ENCODE measurements at places on chromosomes 6 and 20.

GRCh38 chr20:58584881-58585752, 66.0 kb upstream of the STX16 start:
- DNase-seq: no peak

GRCh38 chr6:151136141-151136755, 103.5 kb upstream of the AKAP12 start:
- DNase-seq: no peak

DNA sequence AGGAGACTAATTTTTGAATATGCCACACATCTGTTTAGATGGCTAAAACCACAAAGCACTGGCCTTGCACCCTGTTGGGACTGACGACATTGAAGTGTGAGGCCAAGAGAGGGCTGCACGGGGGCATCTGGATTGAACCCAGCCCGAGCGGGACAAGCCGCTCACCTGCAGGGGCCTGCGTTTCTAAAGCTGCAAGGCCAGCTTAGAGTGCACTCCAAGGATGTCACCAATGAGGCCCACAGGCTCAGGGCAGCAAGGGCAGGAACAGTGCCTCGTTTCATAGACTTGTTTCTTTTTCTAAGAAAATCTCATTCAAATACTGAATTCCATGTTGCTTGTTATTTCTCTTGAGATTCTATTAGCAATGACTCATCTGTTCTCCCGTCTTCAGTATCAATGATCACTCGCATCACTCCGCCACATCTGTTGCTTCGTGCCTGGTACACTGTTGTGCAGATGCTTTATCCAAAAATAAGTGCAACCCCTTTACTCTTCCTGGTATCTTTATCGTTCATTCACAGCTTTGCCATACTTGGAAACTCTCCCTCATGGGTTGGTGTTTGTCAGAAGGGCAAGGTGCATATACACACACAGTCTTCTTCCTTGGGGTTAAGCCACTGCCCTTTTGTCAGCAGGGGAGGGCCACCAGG, 120.1 kb downstream of the IRF4 start:
- DNase-seq: no peak

DNA sequence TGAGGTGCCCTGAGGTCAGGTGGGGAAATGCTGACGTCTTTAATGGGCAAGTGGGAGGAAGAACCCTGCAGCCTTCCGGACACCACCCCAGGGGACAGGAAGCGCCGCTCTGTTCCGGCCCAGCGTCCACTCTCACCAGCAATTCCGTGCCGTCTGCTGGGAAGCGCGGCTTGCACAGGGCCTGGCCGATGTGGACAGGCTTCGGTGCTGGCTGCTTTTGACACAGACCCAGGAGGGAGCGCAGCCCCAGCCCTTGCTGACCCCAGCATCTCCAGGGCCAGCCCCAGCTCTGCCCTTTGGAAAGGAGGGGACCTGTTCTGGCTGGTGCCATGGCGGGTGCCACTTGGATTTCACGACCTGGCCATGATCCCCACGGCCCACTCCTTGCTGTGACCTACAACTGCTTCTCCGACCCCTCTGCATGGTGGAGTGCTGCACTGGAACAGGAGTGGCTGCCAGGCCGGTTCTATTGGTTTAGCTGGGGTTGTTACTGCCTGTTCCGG, 123.2 kb downstream of the DLL1 start:
- DNase-seq: no peak

DNA sequence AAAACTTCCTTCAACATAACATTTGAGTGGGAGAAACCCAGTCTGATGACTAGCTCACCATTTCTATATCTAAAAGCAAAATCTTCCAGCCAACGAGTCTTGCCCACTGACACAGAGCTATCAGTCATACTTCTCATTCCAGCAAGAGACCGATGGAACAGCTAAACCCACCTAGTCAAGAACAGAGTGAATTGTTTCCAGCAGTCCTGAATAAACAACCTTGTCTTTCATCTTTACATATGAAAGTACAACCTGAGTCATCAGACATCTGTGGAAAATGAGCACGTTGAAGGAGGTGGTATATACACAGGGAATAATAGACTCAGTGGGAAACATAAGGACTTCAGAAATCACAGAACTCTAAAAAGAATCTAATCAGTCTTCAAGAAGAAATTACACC, 23.8 kb downstream of the NRSN1 start:
- DNase-seq: no peak

DNA sequence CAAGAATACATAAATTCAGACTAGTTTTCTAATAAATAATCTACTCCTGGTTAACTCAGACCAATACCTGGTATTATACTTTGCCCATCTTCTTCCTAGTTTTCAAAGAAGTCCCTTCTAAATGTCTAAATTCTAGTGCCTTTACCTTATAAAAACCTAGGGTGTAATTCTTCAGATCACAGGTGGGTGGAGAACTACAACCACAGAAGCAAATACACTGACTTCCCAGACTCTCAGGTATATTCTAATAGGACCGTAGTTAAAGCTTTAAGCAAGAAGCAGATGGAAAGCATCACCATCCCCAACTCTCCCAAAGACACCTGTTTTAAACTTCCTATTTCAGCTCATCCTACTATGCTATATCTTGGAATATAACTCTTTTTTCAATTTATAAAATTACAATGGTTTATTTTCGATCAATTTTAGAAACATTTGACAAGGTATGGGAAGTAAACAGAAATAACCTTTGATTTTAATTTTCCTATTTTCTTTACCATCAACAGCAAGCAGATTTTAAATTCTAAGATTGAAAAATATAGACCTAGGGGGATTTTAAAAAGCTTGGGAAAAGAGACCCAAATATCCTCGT, 15.8 kb downstream of the MAN1A1 start:
- no peak for DNase-seq

DNA sequence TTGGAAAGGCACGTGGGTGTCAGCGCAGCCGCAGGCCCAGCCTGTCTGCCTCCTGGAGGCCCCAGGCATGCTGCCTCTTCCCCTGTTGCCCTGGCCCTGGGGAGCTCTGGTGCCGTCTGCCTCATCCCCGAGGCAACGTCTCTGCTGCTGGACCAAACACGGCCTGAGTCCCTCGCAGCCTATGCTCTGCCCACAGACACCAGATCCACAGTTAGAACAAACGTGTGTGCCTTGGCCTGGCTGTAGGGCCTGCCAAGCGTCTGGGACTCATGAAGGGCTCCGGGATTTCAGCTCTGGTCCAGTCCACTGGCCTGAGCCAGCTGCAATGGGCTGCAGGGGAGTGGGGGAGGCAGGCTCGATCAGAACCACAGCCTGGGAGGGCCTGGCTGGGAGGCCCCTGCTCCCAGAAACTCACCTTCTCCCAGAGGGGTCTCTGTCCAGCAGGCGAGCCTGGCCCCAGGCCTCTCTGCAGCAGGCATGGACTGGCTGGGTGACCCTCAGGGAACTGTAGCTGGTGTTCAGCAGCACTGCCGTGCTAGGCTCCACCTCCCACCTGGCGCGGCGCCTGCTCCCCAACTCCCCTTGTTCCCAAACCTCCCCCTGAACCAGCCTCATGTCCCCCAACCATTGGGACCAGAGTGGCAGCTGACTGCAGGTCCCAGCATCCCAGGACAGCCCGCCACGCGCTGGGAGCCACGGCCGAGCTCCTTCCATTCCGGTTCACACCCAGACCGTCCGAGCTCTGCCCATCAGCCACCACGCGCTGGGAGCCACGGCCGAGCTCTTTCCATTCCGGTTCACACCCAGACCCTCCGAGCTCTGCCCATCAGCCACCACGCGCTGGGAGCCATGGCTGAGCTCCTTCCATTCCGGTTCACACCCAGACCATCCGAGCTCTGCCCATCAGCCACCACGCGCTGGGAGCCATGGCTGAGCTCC, 197.0 kb downstream of the DLL1 start:
- DNase-seq: no peak

GRCh38 chr20:15236812-15237211, 899.4 kb upstream of the FLRT3 start:
- peak; percentile 56 for DNase-seq

DNA sequence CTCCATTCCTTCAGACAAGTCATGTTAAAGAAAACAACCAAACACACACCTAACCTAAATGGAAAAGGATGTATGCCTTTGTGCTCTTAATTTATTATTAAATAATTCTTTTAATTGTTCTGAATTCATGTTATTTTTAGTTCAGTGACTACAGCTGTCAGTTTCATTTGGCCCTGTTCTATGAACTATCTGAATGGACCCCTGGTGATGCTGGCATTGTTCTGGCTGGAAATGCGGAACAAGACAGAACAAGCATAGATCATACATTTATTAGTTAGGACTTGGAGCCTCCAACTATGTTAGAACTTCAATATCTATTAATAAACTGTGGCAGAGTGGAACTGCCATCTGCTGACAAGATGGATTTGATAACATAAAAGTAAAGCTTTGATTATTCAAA, 5.7 kb downstream of the MAP3K7 start:
- no peak for DNase-seq

GRCh38 chr20:24242763-24243162, 226.7 kb upstream of the SYNDIG1 start:
- no peak for DNase-seq

- DNase-seq: no peak
Measured at GRCh38 chr6:83860782-83861495, 1.4 kb downstream of the CYB5R4 start.
